ENCODE measurements at places on chromosomes 1 and 21.

GRCh38 chr1:2604156-2604843 lies 17.7 kb downstream of the PRXL2B start:
- no peak for DNase-seq

GRCh38 chr1:93585059-93585966 lies 96.3 kb downstream of the BCAR3 start:
- DNase-seq: no peak

- no peak for DNase-seq
Measured at GRCh38 chr1:118485757-118486156, 300.7 kb upstream of the SPAG17 start.

- DNase-seq: no peak
Measured at GRCh38 chr1:58446368-58446767, 100.2 kb downstream of the OMA1 start.

- DNase-seq: no peak
Measured at GRCh38 chr21:15401331-15401730, 328.5 kb upstream of the USP25 start.

DNA sequence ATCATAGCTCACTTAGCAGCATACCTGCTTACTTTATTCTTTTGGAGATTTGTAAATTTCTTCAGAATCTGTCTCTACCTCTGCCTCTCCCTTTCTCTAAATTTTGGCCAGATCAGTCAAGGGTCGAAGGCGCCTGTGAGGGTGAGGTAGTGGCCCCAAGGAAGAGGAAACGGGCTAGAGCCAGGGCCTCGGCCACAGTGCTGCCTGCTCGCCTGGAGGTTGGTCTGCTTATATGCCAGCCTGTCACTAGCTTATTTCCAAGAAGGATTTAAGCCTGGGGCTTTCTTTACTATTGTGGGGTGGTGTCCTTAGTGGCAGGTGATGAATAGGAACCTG lies 19.6 kb downstream of the PEX14 start:
- no peak for DNase-seq

GRCh38 chr1:62621907-62622306 lies 24.6 kb downstream of the ANGPTL3 start:
- DNase-seq: no peak

GRCh38 chr21:44653123-44653522 lies 1.3 kb downstream of the KRTAP12-4 start:
- no peak for DNase-seq

DNA sequence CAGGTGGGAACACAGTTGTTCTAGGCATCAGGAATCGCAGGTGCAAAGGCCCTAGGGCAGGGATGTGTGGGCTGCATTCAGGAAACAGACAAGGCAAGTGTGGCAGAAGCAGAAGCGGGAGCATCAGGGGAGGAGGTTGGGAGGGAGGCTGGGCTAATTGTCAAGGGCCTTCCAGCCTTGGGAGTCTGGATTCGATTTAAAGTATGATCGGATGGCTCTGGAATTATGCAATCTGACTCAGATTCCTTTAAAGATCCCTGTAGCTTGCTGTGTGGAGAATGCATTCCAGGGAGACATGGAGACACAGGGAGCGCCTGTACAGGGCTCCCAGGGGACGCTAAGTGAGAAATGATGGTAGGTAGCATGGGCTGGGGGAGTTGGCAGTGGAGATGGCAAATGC lies 86.5 kb downstream of the LACTBL1 start:
- DNase-seq: no peak

GRCh38 chr1:110897681-110898080 lies 24.7 kb downstream of the CD53 start:
- DNase-seq: peak; percentile 47

DNA sequence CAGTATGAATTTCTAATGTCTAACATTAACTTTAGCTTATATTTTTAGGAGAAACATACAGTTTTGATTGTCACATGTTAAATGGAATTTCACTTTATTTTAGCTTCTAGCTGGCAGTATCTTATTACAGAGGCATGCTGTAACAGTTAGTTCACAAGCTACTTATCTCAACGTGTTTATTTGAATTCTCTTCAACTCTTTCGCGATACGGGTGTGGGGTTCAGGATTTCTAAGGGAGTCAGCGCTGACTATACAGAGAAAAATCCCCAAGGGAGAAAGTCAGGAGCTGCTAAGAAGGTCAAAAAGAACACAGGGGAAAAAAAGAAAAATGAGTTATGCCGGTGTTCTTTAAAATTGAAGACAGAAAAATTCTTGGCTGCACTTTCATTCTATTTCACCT lies 296.2 kb downstream of the VAV3 start:
- no peak for DNase-seq

- no peak for DNase-seq
Measured at GRCh38 chr1:114093624-114094362, 59.9 kb downstream of the SYT6 start.

DNA sequence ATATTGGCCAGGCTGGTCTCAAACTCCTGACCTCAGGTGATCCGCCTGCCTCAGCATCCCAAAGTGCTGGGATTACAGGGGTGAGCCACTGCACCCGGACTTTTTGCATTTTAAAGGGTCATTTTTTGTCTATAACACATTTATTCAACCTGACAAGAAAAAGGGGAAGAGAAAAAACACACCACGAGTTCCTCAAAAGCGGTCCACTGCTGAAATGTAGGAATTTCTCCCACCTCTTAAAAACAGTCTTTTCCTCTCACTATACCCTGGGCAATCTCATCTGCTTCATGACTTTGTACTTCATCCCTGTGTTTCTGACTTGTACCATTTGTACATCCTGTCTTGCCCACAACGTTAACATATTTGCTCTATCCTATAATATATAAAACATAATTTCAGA lies 413.3 kb upstream of the PTBP2 start:
- no peak for DNase-seq

GRCh38 chr1:100785470-100786052 lies 66.0 kb downstream of the VCAM1 start:
- DNase-seq: no peak

GRCh38 chr1:20114021-20114648 lies 5.2 kb downstream of the PLA2G2D start:
- no peak for DNase-seq

- DNase-seq: no peak
Measured at GRCh38 chr1:28104866-28105467, 16.6 kb upstream of the EYA3 start.

DNA sequence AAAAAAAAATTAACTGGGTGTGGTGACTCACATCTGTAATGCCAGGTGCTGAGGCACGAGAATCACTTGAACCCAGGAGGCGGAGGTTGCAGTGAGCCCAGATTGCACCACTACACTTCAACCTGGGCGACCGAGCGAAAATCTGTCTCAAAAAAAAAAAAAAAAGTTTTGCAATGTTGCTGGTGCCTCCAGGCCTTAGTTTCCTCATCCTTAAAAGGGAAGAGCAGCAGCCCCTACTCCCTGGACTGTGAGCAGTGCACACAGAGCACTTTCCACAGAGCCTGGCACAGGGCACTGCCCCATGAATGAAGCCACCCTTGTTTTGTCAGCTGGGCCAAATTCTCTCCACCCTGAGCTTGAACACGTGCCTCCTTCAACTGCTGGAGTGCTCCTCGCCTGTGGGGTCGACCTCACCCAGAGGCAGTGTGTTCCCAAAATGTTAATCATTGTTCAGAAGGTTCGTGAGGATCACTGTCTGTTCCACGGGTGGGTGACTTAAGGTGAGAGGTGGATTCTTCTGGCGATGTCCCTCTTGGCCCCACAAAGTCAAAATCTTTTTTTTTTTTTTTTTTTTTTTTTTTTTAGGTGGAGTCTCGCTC lies 152.1 kb upstream of the TMEM51 start:
- DNase-seq: no peak

DNA sequence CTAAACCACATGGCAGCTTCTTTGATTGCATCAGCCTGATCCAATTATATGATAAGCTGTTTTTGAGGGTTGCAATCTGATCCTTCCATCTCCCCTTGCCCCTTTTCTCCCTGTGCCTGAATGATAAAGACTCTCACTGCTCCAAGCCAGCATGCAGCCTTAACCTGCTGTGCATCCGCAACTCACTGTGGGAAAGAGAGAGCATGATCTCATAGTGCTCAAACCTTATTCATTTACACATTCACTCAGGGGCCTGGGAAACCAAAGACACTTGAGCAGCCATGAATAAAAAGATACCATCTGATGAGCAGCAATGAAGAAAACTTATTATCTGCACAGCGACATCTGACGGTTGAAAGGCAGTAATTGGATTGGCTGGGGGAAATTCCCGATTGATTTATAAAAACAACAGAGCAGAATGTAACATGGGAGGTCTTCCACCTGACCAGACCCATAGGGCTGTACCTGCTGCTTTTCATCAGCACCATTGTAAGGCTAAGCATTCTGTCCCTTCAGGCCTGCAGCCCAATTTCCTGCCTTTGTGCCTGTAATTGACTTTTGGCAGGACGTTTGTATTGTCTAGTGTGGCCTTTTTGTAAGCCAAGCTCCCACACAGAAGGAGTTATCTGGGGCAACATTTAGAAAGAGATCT lies 62.5 kb downstream of the KIAA0040 start:
- DNase-seq: no peak

DNA sequence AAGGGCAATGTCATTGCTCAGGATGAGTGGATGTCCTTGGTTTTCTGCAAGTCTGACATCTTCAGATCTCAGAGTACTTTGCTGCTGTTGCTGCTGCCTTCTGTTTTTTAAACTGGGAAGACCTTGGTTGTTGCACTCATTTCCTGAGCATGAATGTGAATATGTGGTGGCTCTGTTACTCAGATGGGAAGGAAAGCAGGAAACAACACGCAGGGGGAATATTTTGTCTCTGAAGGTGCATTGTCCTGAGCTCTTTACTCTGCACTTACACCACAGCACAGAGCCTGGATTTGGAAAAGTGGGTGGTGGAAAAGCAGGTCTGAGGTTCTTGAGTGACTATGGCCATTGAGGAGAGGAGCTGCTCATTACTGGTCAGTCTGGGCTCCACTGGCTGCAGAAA lies 36.3 kb downstream of the PTGFRN start:
- DNase-seq: no peak

DNA sequence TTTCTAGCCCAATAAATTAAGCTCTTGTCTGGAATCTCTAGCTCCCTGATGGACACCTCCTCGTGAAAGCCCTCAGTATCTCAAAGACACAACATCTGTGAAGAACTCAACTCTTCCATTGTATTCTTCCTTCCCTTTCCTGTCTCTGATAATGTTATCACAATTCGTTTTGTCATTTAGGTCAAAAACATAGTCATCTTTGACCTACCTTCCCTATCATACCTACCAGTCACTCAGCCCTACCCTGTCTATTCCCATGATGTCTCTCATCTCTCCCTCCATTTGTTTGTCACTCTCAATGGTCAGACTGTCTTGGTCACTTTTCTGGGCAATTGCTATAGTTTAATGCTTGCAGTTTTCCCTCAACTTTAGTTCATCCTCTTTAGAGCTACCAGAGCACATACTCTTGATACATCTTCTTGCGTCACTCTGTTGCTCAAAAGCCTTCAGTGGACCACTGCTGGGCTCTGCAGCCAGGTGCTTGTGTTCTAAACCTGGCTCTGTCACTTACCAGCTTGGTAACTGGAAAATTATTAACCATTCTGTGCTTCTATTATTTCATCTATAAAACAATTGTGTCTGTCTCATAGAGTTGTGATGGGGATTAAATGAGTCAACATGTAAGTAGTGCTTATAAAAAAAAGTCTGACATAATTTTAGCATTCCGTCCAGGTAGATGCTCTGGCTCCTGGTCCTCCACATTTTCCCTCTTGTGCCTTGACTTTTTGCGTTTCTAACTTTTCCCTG lies 39.6 kb downstream of the DDR2 start:
- DNase-seq: no peak

DNA sequence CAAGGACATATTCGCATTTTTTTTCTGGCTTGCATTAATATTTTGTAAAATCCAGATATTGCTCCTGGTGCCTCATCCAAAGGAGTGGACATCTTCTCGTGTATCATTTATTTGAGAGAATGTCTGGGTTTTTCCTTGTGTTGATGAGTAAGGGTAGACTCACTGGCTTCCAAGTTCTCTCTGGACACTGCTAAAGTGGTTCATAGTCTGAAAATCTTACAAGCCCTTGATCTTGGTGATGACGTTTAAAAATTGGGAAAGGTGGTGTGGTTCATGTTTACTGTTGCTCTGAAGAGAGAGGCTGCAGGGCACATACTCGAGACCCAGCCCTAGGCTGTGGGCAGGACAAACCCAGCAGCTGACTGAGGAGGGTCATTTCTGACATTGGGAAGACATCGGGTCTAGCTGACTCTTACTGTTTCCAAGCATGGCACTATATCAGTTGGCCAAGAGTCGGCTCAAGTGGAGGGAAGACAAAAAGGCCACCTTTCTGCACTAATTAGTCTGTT lies 296.2 kb downstream of the LMX1A start:
- no peak for DNase-seq

GRCh38 chr1:94608142-94608851 lies 66.7 kb upstream of the F3 start:
- no peak for DNase-seq

DNA sequence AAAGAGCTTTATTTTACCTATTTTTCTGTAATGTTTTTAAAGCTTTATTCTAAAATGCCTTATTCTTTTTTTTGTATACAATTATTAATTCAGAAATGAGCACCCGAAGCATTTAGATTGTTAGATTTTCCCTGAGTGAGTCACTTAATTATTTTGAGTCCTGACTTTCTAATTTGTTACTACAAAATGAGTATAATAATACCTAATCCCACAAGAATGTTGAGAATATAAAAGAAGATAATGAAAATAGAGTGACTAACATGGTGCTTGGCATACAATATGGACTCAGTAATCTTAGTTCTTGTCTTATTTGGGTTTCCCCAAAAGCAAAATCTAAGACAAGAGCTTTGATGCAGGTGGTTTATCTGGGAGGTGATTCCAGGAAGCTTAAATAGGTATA lies 142.2 kb downstream of the LHX8 start:
- no peak for DNase-seq

- no peak for DNase-seq
Measured at GRCh38 chr1:230832476-230832875, 35.8 kb downstream of the C1orf198 start.

GRCh38 chr1:48309564-48310082 lies 87.1 kb downstream of the SLC5A9 start:
- DNase-seq: no peak

DNA sequence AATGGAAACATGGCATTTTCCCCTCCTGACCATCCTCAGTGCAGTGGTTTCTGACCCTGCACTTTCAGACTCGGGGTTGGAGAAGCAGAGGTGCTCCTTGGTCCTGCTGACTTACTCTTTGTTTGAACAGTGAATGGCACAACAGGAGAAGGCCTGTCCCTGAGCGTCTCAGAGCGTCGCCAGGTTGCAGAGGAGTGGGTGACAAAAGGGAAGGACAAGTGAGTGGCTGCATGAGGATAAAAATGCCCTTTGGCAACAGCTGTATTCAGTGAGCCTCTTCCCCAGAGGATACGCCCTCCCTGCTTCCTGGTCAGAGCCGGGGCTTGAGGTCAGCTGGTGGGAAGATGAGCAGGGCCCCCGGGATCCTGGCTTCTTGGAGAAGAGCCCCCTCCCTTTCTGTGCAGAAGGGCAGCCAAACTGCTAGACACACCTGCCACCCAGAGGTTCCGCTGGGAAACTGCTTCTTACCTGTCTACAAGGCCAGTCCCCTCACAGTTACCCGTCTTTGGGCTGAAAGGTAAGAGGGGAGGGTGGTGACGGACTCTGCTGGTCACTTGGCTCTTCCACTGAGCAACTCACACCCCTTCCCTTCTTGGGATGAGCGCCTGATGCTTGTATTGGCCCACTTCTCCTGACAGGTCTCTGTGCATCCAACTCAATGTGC lies 16.6 kb downstream of the NPL start:
- no peak for DNase-seq

All from CD8-positive, alpha-beta memory T cell (primary cell).